Fibroblast of lung (primary cell): ENCODE measurements at places on chromosomes 4 and X. TPM values are rescaled to one million over a fixed set of nuclear protein-coding genes. Genes with fewer than 3 reads are reported as not detected.

GRCh38 chr4:185718578-185719499 lies 93.2 kb downstream of the SORBS2 start:
- no peak for DNase-seq
- no peaks in the 10 kb centered on the region for H3K27me3 ChIP-seq
- H3K4me3 ChIP-seq = no peak overlapping the region

DNA sequence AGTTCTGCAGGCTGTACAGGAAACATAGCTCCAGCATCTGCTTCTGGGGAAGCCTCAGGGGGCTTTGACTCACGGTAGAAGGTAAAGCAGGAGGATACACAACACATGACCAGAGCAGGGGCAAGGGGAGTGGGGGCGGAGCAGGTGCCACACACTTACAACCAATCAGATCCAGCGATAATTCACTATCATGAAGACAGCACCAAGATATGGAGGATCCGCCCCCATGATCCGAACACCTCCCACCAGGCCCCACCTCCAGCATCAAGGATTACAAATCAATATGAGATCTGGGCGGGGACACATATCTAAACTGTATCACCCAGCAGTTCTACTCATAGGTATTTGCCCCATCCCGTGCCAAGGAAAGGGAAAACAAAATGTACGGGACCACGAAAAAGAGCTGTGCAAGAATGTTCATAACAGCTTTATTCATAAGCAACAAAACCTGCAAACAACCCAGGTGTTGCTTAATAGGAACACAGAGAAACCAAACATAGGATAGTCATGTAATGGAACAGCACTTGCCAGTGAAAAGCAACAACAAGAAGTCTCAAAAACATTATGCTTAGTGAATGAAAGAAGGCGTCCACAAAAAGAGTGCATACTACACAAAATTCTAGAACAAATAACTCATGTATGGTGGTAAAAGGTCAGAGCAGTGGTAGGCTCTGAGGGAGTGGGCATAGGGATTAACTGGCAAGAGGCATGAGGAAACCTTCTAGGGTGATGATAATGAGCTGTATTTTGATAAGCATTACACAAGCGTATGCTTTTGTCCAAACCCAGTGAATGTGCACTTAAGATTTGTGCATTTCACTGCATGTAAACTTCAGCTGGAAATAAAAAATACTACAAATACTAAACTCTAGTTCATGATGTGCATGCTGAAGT lies 130.9 kb upstream of the FAM9B start:
- H3K27ac ChIP-seq = no peak overlapping the region
- no peaks in the 10 kb centered on the region for H3K4me1 ChIP-seq
- H3K27me3 ChIP-seq = no peaks in the 10 kb centered on the region
- H3K4me3 ChIP-seq = no peak overlapping the region

DNA sequence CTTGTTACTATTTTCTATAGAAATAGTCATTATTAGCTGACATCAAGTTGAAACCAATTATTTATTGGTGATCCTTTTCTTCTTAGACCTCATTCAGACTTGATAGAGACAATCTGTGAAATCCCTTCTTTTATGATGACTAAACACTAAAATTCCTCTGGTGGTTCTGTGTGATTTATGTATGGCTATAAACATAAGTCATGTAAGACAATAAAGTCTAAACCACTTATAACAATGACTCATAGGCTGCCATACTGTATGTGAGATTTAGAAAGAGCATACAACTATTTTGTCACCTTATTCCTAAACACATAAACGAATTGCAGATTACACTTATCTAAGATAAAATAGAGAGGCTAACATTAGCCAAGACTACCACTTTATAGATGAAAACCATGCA lies 101.1 kb upstream of the PRR32 start:
- no peaks in the 10 kb centered on the region for H3K36me3 ChIP-seq
- H3K27ac ChIP-seq = no peak overlapping the region
- H3K4me3 ChIP-seq = no peak overlapping the region
- no peaks in the 10 kb centered on the region for H3K4me1 ChIP-seq
- no peaks in the 10 kb centered on the region for H3K27me3 ChIP-seq
- DNase-seq = no peak

DNA sequence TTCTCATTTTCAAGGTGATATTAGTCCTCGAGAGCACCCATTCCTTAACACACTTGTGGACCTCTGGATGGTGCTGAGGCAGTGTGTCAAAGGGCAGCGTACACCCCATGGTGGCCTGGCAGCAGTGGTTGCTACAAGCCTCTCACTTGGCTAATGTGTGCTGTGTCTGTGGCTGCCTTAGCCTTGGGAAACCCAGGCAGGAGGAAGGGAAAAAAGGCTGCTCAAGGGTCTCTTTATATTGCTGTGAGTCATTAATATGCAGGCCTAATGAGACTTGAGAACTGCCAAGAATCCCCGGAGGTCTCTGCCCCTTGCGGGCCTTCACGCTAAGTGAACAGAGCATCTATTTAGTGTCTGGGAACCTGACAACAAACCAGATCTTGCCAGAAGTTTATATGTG lies 7.0 kb downstream of the PCDH10 start:
- no peak for DNase-seq
- no peaks in the 10 kb centered on the region for H3K27me3 ChIP-seq
- H3K27ac ChIP-seq = no peak overlapping the region
- H3K36me3 ChIP-seq = no peaks in the 10 kb centered on the region

DNA sequence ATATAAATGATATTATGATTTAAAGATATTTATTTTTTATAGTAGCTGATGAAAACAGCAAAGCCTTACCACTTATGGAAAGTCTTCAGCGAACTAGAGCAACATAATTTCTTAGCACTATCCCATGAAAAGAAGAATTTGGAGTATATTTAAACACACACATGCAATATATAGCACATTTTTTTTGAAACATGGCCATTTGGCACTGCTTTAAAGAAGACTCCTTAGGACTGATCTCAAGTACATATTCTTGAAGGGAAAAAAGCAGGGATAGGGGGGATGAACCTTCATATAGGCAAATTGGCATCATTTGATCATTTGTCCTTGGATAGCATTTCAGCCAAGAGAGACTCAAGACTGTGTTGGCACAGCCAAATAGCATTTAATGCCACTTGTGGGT lies 193.3 kb downstream of the ANKRD50 start:
- H3K36me3 ChIP-seq = no peaks in the 10 kb centered on the region
- H3K27ac ChIP-seq = no peak overlapping the region
- no peaks in the 10 kb centered on the region for H3K27me3 ChIP-seq
- no peak overlapping the region for H3K4me3 ChIP-seq
- DNase-seq = no peak
- H3K4me1 ChIP-seq = no peaks in the 10 kb centered on the region

The IQCM gene
- under 0.01 TPM in 1 of 2 replicates, not detected in the other for total RNA-seq

The STPG2 gene
- total RNA-seq = under 0.01 and 0.17 TPM in 2 replicates

The PLXNB3 gene
- total RNA-seq = 1.0 and 4.3 TPM in 2 replicates

DNA sequence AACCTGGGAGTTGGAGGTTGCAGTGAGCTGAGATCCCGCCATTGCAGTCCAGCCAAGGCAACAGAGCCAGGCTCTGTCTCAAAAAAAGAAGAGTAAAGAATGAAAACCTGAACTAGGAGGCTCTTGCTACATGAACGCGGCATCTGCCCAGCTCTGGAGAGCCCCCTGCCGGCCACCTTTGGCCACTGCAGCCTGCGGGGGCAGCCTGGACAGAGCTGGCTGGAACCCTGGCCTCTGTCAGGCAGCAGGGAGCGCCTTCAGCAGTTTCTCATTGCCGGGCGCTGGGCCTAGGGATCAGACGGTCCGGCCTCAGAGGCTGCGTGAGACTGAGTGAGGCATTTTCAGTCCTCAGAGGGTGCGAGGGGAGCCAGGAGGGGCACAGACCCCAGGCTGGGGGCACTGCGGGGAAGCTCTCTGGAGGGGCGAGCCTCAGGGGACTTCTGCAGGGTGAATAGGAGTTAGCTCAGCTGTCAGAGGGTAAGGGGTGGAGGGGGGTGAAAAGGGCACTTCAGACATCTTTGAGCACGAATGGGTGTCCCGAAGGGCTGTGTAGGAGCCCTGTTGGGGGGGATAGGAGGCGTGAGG lies 17.5 kb downstream of the DOK7 start:
- no peak overlapping the region for H3K27ac ChIP-seq
- H3K4me1 ChIP-seq = no peaks in the 10 kb centered on the region
- peak; percentile 44 for DNase-seq
- H3K36me3 ChIP-seq = no peaks in the 10 kb centered on the region
